ENCODE measurements at places on chromosomes 6 and 20.

DNA sequence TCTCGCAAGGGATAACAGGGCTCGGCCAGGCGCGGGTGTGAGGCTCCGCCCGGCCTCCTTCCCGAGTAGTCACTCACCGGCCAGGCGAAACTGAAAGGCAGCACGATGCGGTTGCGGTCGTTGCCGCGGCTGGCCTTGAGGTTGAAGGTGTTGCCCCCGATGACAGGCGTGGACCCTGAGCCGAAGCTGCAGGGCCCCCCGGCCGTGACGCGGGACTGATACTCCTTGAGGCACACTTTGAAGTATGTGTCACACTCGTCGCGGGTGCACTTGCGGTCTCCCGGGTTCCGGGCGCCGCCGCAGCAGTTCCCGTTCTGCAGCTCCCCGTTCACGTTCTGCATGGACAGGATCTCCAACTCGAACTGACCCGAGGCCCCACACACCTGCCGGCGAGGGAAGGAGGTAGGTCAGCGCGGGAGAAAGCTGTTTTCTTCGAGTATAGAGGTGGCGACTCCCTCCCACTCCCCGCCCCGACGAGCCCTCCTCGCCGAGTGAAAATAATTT lies 1.1 kb downstream of the JAG1 start:
- no peak for DNase-seq

DNA sequence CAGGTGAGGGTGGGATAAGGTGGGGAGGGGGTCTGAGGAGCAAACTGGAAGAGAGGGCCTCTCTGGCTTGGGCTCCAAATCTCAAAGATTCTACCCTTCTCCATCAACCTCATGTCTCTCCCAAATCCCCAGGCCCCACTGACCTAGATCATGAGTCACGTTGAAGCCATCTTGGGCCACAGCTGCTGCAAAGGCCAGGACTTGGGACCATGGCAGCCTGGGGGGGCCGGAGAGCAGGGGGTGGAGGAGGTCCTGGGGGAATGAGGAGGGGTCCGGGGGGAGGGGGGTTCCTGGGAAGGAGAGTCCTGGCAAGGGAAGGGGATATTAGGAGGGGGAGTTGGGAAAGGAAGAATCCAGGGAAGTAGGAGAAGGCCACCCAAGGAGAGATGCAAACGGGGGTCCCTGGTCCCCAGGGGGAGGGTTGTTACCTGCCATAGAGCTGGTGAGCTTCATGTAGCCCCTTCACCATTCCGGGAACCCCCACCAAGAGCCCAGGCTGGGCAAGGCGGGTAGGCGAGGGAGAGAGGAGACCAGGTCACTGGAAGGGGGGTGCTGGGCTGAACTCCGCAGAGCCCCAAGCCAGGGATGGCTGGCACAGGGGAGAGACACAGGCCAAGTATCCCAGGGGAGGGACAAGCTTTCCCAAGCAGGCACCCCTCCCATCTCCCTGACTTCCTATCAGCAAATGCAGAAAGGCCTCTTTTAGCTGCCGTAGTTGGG lies 12.7 kb downstream of the GGT7 start:
- no peak for DNase-seq

DNA sequence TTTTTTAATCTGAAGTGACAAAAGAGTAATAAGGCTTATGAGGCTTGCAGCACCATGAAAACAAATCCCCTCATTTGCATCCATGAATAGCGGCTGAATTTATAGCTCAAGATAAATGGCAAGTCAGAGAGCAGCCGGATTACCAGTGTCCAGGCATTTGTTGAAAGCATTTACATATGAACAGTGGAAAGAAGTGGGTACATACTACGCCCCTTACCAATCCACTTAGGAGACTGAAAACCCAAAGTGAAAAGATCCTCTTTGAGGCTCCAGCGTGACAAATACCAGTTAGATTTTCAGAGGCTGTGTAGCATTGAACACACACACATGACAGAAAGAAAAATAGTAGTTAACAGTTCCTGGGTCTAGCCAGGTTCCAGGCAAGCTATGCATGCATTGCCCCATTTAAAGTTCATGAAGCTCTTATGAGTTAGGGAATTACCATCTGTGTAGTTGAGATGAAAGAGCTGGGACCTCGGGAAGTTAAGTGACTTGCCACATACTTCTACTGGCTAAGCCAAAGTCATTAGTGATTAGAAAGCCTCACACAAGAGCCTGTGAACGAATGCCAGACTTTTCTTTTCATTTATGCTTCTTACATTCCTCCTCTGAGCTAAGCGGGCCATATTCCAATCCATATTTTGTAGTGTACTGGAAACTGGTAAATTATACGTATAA lies 28.3 kb upstream of the NHSL1 start:
- DNase-seq: no peak

DNA sequence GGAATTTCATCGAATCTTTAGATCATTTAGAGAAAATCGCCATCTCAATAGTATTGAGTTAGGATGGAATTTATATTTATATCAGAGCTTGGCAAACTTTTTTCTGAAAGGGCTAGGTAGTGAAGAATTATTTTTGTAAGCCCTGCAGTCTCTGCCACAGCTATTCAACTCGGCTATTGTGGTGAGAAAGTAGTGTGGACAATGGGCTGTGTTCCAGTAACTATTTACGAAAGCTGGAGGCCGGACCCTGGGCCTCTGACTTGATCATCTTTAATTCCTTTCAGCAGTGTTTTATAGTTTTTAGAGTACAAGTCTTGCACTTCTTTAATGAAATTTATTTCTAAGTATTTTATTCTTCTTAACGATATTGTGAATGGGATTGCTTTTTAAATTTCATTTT lies 201.5 kb downstream of the FARS2 start:
- no peak for DNase-seq

DNA sequence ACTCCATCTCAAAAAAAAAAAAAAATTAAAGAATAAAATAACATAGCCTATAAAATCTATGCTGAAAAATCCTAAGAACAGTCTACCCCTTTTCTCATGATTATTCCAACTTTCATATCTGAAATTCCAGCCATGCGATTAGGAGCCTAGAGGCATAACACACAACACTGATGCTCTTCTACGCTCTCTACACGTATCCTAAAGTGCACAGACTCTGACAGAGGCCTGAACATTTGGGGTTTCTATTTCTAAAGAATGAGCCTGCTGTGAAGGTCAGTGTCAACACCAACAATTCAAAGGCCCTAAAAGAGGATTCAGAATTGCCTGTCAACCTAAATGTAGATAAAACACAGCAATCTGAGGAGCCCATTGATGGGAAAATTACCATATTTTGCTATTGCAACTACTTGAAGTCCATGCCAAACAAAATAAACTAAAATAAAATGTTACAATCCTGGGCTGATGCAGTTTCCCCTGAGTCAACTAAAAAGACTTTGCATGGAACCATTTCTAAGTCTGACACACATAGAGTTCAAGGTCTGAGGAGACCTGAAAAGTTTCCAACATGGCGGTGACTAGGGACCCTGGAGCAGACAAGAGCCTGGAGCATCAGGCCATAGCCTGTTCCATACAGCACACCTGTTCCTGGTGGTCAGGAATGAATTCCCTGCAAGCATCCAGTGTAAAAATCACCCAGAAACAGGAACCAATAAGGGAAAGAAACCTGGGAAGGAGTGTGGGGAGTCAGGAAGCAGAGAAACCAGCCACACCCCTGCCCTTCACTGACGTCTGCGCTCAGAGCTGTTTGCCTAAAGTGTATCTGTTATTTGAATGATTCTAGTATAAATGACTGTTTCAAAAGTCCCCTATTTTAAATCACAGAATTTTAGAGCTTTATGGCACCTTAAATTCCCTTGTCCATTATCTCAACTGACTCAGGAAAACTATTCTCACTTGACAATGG lies 11.8 kb downstream of the NINL start:
- no peak for DNase-seq

DNA sequence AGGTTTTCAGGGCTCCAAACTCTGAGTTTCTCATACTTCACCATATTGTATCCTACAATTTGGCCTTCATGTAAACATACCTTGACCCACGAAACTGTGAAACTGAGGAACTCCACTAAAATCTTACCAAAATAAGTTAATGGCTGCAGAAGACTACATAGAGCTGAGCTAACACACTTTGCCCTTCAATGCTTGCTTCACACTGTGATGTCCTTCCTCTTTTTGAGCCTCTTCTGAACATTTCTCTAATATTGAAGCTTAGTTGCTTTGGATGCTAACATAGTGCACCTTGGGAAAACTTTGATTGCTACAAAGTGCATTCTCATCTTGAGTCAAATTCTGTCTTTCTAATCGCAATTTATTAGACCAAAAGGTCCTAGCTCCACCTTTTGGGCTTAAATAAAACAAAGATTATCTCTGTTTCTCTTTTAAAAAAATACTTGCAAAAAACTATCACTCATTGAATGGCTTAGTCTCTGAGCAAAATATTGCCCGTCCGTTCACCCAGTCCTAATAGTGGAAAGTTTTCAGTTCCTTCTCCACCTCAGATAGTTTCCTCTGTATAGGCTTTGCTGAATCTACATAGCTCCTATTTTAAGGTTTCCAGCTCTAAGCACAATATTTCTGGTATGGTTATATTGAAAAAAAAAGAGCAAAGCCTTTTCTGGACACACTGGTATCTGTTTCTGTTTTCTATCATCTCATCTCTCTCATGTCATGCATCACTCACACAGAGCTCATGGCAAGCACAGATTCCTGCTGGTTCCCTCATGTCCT lies 494.6 kb downstream of the RFPL4B start:
- no peak for DNase-seq

DNA sequence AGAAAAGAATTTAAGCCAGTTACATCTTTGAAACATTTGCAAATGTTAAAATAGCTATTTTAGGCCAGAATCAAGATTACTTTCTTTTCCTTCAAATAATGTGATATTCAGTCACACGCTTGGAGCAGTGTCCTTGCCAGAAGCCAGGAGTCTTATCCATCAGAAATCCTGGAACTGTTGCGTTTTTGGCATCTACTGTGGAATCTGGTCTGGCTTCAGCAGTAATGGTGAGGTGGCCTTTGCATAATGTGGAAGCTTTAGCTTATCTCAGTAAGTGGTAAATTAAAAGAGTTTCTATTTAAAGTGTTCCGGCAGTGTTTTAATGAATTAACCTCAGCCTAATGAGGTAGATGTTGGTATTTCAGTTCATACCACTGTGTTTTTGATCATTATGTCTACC lies 97.6 kb downstream of the FIG4 start:
- no peak for DNase-seq

GRCh38 chr20:11905460-11906179 lies 12.1 kb upstream of the BTBD3 start:
- no peak for DNase-seq

DNA sequence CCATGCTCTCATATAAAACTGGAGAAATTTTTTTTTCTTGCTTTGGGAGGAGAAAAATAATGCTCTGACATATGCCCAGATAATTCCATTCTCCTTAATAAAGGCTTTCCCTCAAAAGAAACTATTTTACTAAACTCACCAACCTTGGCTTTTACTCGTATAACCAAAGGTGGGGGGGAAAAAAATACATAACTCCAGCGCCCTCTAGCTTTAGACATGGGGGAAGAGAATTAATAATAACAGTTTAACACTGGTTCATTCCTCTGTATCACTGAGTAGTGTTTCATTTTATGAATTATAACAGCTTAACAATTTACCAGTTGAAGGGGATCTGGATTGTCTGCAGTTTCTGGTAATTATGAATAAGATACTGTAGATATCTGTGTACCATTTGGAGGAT lies 1226.1 kb downstream of the GRIK2 start:
- DNase-seq: no peak

DNA sequence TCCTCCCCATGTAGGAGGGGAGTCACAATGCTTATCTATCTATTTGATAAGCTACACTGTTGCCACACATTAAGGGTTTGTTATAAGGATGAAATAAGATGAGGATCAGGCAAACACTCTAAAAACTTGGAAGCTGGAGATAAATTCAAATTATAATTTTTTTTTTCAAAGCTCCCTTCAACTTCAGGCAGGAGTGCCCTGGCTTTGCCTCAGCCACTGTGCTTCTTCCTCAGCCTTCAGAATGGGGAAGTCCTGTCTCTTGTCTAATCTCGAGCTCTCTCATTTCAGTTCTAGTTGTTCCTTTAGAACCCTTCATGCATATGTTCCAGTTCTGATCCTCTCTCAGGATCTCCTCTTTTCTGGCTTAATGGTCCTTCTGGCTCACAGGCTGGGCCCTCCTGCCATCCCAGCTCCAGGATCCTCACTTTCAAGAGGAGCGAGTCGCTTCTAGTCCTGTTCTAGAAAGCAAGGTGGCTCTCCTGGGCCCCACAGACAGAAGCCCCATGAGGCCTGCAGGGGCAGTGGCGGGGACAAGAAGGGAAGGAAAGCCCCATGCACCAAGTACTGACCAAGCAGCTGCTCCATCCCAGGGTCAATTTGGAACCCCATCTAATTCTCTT lies 164.3 kb downstream of the VEGFA start:
- no peak for DNase-seq

DNA sequence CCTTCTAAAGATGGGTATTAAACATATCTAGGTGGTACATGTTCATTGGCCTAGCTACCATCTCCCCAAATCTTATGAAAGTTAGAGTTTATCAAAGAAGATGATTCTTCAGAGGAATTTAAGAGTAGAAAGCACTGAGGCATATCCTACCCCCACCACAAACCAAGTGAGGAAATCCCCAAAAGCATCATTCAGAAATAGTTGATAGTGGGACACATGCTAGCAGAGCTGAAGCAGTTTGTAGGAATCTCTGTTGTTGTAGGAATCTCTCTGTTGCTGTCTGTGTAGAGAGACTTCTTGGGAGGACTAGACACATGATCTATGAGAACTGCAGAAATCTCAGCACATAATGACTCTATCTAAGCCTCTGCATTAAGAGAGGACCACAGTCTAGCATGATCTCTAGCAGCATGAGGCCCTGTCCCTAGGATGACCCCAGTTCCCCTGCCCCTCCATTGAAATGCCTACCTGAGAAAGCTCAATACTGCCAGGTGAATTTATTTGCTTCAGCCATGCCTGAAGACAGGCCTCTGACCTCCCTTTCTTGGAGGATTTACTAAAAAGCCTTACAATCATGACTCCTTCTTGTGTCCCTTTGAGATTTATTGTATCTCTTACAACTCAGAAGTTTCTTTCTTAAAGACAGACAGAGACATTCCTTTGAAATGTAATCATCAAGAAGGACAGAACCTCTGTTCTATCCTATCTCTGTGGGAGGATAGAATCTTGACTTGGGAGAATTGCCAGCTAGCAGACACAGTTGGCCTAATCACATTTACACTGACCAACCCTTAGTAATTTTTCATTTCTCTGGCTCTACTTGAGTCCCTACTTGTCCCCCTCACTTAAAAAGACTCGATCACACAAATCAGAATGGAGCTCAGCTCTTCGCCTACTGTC lies 582.4 kb downstream of the PHF3 start:
- DNase-seq: no peak

DNA sequence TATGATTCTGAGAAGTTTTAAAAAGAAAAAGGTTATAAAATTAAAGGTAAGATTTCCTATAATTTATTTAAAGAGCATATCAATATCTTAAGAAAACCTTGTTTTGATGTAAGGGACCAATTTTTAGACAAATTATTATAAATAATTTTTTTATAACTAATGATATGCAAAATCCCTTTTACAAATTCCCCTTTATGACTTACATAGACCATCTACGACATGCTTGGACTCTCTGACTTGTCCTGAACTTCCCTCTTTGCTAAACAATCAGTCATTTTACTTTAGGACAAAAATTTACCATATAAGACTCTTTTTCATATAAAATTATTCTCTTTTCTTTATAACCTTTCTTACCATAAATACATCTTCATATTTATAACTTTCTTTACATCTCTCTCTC lies 15.3 kb upstream of the ANGPT4 start:
- no peak for DNase-seq
